ENCODE measurements at places on chromosomes 11 and 22. TPM values are rescaled to one million over a fixed set of nuclear protein-coding genes. Genes with fewer than 3 reads are reported as not detected.
A peak's percentile ranks its signal among the peaks of the same experiment; 100 is the strongest.

- DNase-seq: peak; percentile 33
Observed at GRCh38 chr22:42856179-42856864, 751 bp downstream of the ARFGAP3 start.

GRCh38 chr11:122773781-122774266 lies 64.5 kb upstream of the CRTAM start:
- no peak for DNase-seq

DNA sequence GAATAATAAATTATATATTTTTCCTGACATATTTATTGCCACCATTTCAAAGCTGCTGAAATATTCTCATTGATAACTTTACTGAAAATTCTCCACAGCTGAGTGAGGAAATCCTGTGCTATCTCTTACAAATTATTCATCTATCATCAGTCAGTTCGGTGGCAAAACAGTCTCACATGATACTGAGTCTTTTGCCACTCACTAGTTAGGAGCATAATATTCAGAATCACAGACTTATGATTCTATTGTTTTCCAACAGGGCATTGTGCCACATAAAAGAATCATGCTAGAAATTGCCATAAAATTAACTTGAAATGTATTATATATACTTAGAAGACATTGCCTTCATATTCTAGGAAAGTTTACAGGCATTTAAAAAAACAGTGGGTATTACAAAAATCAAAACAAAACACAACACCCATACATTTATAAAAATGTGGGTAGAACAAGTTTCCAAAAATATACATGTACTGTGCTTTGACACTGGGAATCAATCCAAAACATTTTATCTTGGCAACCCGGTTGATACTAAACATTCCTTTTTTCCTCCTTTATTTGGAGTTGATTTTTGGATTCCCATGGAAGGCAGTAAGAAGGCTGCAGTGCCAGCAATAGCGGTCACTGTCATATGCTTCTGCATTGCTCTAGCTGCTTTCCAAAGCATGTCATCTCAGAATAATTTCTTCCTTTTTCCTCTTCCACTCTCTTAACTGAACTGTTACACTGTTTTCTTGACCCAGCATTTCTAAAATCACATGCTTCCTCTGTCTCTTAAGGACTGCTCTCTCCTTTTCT lies 42.5 kb downstream of the ATG16L2 start:
- DNase-seq: no peak

The DUSP8 gene
- 0.10 TPM for total RNA-seq

The TMEM191C gene
- total RNA-seq: 0.48 TPM

DNA sequence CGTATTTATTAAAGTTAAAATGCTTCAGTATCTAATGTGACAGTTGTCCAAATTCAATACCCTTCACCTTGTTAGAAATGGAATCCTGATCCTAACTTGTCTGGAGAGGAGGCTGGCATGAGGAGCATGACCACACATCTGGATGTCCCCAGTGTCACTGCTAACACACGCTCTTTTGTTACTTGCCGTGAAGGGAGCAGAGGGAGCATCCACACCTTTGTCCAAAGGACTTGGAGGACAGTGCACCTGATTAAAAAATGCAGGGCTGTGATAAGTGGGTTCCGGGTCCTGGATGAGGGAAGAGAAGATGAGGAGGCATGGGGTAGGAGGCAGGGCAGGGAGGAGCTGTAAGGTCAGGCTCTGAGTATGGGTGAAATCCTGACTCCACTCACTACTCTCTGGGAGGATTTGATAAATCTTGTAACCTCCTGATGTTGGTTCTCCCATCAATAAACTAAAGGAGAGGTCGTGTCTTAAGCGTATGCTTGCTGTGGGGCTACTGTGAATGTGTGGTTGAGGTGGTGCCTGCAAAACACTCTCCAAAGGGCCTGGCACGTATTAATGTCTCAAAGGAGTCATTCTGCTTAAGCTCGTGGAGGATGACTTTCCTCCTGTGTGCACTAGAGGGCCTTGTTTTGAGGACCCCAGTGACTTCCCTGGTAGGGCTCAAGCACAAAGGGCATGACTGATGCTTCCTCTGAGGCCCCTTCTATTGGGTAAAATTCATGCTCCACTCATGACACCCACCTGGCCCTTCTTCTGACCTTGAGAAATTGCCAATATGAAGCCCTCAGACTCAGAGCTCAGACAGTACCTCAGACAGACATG lies 16.8 kb upstream of the IGLL5 start:
- no peak for DNase-seq

DNA sequence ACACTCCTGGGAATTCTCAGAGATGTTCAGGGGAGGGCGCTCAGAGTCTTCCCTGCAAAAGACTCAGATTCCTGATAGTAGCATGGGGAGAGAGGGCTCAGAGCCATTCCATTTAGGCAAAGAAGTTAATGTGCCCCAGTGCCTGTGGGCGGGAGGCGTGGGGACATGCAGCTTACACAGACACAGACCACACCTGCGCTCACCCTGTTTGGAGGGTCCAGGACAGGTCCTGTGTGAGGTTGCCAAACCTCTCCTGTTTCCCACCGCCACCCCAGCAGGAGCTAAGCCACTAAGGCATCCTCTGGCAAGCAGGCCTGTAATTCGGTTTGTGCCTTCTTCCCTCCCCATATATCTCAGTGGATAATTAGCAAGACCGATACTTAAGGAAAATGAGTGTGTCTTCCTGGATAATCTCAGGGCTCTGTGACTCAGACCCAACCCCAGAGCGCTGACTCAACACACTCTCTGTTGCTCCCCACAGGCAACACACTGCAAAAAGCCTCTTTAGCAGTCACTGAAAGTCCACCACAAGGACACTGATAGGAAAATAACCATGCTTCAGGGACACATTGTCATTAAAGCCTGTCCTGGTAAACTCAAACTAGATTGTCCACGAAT lies 118.9 kb upstream of the LMO1 start:
- peak; percentile 82 for DNase-seq

GRCh38 chr11:113314389-113315301 lies at the start of gene TTC12:
TTC12 (plus strand) TSS chr11:113314583; CDS start chr11:113316258, 1,675 bp downstream.
- peak; percentile 92 for DNase-seq

GRCh38 chr11:907668-908067 lies 2.9 kb downstream of the CHID1 start:
- no peak for DNase-seq

- DNase-seq: peak; percentile 31
Observed at GRCh38 chr22:46081036-46081830, 69.1 kb upstream of the PPARA start.

The SLC22A25 gene
- total RNA-seq: not detected

DNA sequence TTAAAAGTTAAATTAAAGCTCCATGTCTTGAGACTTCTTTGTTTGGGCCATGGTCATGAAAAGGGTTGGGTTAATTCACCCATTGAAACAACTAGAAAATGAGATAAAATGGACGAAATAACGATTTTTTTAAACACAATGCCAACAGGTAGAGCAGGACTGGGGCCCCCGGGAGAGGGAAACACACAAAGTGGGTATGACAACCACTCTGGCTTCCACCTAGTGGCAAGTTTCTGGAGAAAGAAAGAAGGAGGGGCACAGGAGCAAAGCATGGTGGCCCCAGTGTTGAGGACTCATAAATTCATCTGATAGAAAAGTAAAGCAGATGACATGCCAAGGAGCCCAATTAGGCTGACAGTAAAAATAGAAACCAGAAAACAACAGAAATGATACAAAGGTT lies 68.4 kb downstream of the MYEOV start:
- no peak for DNase-seq

DNA sequence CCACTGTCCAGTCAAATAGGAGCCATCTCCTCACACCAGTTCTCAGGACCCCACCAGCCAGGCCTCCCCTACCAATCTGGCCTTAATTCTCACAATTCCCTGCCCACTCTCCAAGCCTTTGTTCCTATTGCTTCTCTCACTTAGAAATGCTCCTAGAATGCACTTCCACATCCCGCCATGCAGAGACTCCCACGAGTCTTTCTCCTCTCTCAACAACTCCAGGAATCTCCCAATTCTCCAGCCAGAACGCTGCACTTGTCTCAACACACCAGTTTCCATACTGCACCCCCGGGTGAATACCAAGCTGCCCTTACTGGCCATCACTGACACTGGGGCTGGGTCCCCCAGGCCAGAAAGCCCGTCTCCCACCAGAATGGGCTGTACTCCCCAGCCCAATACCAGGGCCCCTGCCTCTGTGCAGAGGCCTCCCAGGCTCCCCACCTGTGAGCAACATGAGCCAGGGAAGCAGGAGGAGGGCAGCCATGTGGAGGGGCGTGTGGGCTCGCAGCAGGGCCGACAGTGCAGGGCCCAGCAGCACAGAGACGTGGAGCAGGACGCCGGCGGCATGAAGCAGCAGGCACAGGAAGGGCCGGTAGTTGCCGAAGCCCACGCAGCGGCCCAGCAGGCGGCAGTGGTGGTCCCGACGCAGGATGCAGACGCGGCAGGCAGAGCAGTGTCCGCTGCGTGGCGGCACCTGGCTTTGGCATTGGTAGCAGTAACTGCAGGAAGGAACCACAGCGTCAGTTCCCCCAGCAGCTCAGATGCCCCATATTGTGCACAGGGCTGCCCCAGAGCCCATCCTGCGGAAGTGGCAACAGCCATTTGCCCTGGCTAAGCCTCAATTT lies 2.4 kb downstream of the ZDHHC24 start:
- DNase-seq: no peak

The GGT1 gene
- 0.20 TPM for total RNA-seq

- no peak for DNase-seq
Observed at GRCh38 chr22:24070553-24070952, 59.4 kb downstream of the CABIN1 start.

- no peak for DNase-seq
Observed at GRCh38 chr22:17597217-17597616, 31.3 kb downstream of the ATP6V1E1 start.

- DNase-seq: no peak
Observed at GRCh38 chr22:17882162-17882561, 107.9 kb upstream of the BID start.

GRCh38 chr22:28473258-28473657 lies 206.4 kb downstream of the TTC28 start:
- no peak for DNase-seq

DNA sequence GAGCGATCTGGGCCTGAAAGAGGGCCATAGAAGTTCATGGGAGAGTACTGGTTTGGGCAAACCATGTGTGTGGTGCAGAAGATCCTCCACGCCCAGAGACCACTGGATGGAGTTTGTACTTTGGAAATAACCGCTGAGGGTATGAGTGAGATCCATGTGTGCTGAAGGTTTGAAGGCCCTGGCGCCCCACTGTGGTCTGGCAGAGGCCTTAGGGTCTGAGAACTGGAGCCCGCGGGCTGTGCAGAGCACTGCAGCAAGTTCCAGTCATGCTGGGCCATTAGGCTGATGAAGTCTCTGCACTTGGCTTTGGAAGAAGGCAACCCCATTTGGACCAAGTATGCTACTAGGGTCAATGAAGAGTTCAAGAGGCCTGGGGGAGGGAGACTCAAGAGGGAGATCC lies 186.4 kb downstream of the BUD13 start:
- no peak for DNase-seq

- peak; percentile 96 for DNase-seq
Observed at GRCh38 chr11:132056689-132057088, 686.3 kb downstream of the NTM start.

GRCh38 chr11:114280696-114281095 lies 15.5 kb upstream of the NNMT start:
- peak; percentile 89 for DNase-seq

The OR10S1 gene
- total RNA-seq: not detected

DNA sequence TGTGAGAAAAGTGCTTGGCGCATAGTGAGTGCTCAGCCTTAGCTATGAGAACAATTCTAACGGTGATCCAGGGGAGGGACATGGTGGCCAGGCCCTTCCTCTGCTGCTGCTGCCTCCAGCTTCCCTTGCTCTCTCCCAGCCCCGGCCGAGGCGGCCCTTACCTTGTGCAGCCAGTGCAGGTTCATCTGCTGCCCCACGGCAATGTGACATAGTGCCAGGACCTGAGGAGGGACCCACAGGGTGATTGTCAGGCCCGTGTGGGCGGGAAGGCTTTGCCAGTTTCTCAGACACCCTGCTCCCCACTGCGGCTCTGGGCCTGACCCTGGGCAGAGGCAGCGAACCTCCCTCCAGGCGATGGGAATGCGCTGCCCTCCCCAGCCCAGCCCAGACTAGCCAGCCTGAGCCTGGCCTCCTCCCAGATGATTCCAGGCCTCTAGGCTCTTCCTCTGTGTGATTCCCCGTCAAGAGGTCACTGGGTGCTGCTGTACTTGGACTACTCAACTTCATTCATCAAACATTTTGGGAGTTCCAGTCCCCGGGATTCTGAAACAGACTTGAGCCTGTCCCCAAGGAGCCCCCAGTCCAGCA lies 23.7 kb upstream of the KLHL35 start:
- DNase-seq: no peak

GRCh38 chr11:73384872-73385689 lies 8.9 kb downstream of the RELT start:
- no peak for DNase-seq

The MYRF gene
- total RNA-seq: 0.10 TPM

The CDC45 gene
- total RNA-seq: 32.2 TPM

GRCh38 chr11:20617346-20618005 lies 18.1 kb downstream of the SLC6A5 start:
- DNase-seq: no peak

DNA sequence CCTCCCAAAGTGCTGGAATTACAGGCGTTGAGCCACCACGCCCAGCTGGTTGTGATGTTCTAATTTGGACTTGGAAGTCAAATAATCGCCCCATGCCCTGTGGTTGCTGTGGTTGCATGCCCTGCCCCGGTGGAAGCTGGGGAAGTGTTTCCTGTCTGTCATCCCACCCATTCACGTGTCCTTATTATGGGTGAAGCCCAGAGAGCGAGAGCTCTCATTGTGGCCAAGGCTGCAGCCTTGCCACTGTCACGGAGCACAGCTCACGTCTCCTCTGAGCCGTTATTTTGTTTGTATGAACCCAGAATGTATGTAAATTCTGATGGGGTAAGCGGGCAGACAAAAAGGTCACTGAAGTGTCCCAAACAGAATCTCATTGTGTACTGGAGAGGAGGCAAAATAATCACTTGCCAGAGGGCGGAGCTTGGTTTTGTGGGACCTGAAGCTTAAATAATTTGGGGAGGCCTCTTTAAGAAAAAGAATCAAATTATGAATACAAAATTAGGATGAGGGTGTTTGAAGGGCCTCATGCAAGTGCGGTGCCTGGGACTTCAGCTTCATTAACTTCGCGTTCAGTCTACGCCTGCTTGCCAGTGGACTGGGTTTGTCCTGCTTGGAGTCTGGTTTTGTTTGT lies 25.8 kb upstream of the TREH start:
- peak; percentile 89 for DNase-seq

The NDUFA6 gene
- 96.1 TPM for total RNA-seq

GRCh38 chr11:61890529-61891330 lies 615 bp downstream of the FADS3 start:
- peak; percentile 84 for DNase-seq

DNA sequence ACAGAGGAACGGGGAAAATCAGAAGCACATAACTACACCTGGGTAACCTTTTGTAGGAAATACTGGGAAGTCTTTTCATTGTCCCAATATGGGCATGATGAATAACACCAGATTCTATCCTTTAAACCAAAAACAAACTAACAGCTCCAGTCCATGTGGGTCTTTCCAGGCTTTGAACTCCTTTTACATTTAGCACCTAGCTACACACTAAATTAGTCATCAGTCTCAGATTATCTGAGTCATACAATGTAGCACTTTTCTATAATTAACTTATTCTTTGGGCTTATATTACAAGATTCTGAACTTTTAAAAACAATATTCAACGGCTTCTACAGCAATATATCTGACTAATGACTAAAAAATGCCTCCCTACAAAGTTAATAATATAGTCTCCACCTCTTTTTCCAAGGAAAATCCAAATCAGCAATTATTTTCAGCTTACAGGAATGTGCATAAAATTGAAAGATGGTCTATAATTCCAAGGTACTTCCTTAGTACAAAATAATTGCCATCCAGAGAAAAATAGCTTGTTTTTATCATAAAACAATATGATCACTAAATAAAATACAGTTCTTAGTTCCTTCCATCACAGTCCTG lies 26.3 kb downstream of the STK33 start:
- DNase-seq: peak; percentile 24
